ENCODE measurements at places on chromosomes 7 and 10. TPM values are rescaled to one million over a fixed set of nuclear protein-coding genes. Genes with fewer than 3 reads are reported as not detected.

- DNase-seq, result no peak
Measured at GRCh38 chr10:14583252-14583651, 191.4 kb downstream of the FAM107B start.

DNA sequence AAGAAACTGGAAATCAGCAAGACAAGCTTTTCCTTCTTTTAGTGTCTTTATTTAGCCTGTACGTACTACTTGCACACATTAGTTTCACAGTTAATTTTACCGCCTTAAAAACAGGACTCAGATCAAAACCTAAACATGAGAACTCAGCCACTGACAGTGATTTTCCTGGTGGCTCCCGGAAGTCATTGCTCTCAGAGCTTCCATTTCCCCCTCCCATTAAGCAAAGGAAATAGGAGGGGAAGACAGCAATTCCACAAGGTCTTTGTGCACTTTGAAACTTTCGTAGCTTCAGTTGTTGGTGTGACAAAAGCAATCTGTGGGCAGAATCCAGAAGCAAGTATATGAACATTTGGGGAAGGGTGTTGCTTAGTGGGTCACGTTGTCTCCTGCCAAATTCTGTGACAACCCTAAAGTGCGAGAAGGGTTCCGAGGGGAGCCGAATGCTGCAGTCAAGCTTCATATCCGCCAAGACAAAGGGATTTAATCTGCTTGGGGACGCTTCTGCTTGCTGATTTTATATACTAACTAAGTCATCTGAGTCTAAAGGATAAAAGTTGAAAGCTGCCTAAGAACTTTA lies 30.4 kb downstream of the FAM53B start:
- DNase-seq, result no peak

- no peak for DNase-seq
Measured at GRCh38 chr7:111274857-111275256, 183.9 kb downstream of the LRRN3 start.

DNA sequence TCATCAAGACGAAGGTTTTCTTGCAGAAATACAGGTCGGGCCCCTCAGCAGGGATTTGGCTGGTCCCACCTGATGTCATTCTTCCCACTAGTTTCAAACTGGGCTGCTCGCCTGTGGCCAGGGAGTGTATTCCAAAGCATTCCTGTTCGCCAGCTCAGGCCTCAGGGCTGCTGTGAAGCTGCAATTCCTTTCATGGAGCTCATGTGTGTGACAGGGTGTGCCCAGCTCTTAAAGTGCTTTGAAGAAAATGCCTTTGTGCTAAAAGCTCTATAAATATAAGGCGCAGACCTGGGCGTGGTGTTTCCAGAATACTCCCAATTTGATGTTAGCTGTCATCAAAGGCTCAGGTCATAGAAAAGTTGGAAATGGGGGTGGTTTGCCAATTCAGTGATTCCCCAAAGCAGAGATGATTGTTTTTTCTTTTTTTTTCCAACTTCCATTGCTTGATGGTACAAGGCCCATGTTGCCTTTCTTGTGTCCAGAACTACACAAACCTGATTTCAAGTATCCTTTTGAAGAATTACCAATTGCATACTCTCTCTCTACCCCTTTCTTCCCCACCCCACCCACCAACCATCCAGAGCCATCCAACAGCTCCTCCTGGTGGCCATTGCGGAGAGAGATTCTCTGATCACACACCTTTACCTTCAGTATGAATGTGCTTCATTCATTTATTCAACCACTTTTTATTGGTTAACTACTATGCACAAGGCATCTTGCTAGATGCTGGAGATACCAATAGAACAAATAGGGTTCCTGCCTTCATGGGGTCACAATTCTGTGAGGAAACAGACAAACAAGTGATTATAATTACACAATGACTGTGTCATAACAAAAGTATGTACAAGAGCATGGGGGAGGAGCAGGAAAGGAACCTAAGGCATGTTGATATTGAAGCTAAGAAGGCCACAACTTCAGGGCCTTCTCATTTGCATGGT lies 297.3 kb upstream of the LYZL1 start:
- DNase-seq, result no peak

GRCh38 chr10:24971374-24971773 lies 19.0 kb upstream of the PRTFDC1 start:
- no peak for DNase-seq

DNA sequence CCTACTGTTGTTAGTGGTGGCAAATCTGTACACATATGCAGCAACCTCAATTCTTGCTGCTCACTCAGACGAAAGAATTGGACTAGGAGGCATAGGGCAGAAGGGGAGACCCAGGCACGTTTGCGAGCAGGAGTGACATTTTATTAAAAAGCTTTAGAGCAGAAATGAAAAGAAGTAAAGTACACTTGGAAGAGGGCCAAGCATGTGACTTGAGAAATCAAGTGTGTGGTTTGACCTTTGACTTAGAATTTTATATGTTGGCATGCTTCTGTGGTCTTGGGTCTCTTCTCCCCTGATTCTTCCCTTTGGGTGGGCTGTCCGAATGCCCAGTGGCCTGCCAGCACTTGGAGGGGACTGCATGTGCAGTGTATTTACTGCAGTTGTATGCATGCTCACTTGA lies 205.5 kb upstream of the SEMA3D start:
- no peak for DNase-seq

DNA sequence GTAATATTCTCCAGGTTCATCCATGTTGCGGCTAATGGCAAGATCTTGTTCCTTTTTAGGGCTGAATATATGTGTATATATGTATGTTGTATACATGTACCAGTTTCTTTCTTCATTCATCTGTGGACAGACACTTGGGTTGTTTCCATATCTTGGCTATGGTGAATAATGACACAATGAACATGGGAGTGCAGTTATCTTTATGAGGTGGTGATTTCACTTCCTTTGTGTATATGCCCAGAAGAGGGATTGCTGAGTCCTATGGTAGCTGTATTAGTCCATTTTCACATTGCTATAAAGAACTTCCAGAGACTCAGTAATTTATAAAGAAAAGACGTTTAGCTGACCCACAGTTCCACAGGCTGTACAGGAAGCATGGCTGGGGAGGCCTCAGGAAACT lies 17.1 kb upstream of the TSPAN15 start:
- no peak for DNase-seq

GRCh38 chr10:114824391-114824790 lies 2.8 kb downstream of the FHIP2A start:
- DNase-seq, result no peak

DNA sequence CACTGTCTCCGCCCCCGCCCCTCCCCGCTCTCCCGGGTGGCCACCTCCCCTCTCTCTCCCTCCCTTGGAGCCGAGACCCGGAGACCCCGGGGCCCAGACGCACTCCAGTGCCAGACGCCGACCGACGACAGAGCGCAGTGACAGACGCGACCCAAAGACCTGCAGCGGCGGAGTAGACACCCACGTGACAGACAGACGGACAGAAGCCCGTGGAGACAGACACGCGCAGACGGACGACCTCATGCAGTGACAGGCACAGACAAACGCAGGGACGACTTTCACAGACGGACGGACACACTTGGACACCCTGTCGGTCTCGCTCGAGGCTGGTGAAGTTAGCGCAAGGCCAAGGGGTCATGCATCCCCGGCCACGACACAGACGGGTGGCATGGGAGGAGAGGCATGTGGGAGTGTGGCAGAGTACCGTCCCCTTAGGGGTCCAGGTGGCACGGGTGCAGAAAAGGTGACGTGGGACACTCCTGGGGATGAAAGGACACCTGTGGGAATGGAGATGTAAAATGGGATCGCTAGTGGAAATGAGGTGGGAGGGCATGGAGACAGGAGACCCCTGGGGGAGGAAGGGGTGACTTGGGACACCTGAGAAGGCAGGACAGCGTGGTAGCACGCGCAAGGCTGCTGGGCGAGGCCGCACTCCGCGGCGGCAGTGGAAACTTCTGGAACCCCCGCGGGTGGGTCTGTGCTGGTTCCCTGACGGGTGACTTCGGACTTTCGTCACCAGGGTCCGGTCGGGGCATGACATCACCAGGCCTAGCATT lies 456 bp upstream of the ACHE start:
- no peak for DNase-seq

DNA sequence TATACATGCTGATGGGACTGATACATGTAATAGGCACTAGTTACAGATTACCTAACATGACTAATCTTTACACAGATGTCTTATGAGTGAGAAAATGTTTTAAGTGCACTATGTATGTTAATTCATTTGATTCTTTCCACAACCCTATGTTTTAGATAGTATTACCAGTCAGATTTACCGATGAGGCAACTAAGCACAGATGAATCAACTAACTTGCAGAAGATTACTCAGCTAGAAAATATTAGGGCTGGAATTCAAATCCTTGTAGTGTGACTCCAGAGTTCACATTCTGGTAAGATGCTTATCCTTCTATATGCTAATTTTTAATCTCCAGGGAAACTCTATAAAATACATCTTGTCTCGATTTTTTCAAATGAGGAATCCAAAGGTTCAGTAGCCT lies 964.9 kb downstream of the REEP3 start:
- DNase-seq, result no peak

GRCh38 chr10:92238054-92238585 lies 52.8 kb downstream of the CPEB3 start:
- no peak for DNase-seq

GRCh38 chr10:22702348-22702747 lies 12.0 kb downstream of the PIP4K2A start:
- no peak for DNase-seq

GRCh38 chr7:2608921-2609411 lies 22.8 kb upstream of the TTYH3 start:
- DNase-seq, result no peak

- DNase-seq, result no peak
Measured at GRCh38 chr7:38185395-38186307, 7.6 kb downstream of the STARD3NL start.

- no peak for DNase-seq
Measured at GRCh38 chr7:43458330-43459018, 124.4 kb upstream of the STK17A start.

DNA sequence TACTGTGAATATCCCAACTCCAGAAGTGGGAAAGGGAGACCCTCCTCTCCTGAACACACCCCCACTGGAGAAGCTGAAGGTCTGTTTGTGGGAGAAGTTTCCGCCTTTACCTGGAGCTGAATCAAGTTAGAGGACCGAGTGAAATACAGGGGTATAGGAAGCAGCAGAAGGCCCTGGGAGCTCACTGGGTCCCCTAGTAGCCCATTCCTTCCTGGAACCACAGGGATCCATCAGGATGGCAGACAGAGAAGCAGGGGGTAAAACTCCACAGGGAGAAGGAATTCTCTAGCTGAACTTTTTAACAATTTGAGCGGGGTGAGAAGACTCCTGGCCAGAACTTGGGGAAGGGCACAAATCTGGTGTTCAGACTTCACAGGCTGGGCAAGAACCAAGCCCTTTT lies 275.8 kb downstream of the GRID1 start:
- DNase-seq, result no peak

DNA sequence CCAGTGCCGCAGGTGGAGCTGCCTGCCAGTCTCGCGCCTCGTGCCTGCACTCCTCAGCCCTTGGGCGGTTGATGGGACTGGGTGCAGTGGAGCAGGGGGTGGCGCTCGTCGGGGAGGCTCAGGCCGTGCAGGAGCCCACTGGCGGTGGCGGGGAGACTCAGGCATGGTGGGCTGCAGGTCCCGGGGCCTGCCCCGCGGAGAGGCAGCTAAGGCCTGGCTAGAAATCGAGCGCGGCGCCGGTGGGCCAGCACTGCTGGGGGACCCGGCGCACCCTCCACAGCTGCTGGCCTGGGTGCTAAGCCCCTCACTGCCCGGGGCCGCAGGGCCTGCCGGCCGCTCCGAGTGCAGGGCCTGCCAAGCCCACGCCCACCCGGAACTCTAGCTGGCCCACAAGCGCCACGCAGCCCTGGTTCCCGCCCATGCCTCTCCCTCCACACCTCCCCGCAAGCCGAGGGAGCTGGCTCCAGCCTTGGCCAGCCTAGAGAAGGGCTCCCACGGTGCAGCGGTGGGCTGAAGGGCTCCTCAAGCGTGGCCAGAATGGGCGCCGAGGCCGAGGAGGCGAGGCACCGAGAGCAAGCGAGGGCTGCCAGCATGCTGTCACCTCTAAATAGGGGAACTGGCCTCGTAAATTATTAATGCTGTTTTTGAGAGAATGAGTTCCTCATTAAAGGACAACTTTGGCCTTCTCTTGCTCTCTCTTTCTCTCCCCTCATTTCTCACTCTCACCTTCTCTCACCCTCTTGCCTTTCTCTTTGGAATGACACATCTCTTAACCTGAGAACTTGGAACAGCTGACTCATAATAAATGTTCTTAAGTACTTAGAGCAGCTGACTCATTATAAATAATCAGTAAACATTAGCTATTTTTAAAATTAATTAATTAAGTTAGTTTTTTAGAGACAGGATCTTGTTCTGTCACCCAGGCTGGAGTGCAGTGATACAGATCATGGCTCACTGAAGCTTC lies 4.9 kb downstream of the ACADSB start:
- DNase-seq, result no peak

GRCh38 chr7:158585721-158586498 lies 1.7 kb downstream of the PTPRN2 start:
- DNase-seq, result no peak

DNA sequence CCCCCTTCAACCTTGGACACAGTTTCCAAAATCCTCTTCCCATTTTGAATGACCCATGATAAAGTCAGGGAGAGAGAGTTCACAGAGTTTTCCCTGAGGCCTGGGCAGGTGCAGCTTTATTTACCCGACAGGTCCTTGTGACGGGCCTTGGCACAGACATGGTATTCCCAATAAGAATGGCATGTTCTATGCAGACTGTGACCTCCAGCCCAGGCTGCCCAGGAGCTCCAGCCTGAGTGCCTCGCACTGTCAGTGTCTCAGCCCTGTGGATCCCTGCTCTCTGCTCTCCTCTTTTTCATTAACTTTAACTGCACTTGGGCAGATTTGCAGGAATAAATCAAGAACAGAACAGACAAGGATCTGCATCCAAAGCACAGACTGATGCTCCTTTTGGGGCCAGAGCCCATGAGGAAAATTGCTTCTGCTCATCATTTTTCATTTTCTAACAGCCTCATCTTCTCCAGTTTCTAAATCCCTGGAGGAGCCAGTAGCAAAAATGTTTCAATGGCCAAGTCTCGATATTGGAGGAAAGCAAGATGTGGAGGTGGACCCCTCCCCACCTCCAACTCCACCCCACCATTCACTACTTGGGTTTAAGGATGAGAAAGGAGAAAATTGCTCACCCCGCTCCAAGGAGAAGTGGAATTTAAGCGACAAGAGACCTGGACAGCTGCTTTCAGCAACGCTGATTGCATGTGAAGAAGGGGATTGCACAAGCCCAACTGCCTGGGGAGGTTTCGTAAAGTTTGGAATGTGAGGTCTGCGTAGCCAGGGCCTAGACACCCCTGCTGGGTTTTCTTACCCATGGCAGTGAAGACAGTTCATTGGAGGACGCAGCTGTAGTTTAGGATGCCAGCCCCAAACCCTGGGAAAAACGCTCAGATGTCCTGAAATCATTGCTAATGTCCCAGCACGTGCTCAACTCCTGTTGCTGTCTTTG lies 225.9 kb downstream of the WDR11 start:
- no peak for DNase-seq

Gene ENKUR
- 5.6 TPM for polyA plus RNA-seq

Gene WEE2
- polyA plus RNA-seq, result 0.35 TPM

Gene ARMC3
- 13.2 TPM for polyA plus RNA-seq

Gene SDK1
- polyA plus RNA-seq, result 6.3 TPM

Gene NOS3
- 7.6 TPM for polyA plus RNA-seq

Gene PILRB
- 23.8 TPM for polyA plus RNA-seq

Gene ACBD7
- polyA plus RNA-seq, result 5.8 TPM

Gene MXI1
- polyA plus RNA-seq, result 49.8 TPM

Gene DGKB
- polyA plus RNA-seq, result 2.5 TPM

All from right renal cortex interstitium (tissue), 3 donors.